ENCODE measurements at places on chromosomes 5 and 9.

DNA sequence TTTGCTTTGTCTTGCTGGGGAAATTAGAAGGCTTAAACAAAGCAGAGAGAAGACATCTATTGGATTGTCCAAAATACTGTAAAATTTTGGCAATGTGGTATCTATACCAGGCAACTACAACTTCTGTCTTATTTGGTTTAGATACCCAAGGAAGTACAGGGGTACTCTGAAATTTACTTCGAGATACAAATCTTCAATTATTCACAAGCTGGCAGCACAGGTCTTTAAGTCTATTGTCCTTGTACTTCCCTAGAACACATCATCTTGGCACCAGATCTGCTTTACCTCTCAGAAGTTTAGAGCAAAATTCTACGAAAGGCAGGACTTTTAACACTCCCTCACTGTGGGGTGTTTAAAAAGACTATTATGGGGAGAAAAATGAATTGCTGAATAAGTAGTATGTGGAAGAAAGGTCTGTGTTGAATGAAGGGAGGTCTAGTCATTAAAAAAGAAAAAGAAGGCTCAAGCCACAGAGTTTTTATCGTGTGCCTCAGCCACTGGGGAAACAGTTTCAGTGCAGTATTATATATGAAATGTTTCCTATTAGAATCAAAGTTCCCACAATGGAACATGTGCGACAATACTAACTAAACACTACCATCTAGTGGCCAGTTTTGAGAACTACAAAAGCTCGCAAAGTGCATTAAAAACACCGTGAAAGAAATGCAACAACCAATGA lies 93.7 kb downstream of the PDE4D start:
- DNase-seq: no peak

DNA sequence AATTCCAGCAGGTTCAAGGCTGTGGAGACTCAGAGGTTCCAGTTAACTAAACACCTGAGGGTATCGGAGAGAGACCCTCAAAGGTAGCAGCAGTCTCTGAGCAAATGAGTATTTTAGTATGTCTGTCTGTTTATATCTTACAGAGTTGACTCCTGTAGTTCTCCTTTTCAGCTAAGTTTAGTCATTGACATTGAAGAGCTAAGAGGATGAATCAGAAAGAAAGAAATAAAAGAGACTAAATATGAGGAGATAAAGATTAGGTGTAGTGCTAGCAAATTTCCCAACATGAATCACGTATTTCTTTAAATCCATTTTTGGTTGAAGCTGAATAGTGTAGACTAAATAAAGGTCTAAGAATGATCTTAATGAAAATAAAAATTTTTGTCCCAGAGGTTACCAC lies 474.0 kb upstream of the RGMB start:
- DNase-seq: no peak

GRCh38 chr9:131851414-131851813 lies 111.5 kb upstream of the RAPGEF1 start:
- no peak for DNase-seq

DNA sequence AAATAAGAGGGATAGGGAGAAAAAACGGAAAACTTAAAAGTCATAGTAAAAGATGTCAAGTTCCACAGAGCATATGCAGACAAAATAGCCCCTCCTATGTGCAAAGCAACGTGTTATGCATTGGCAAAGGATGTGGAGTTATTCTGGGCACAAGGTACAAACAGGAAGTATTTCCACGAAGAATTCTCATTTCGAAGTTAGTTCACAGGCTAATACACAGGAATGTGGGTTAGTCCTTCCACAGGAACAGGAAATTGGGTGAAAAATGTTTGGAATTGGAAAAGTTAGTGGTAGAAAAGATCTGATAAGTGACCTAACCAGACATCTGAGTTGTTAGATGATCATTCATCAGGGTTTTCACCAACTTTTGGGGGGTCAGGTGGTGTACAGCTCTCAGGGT lies 326.6 kb downstream of the EBF1 start:
- DNase-seq: no peak

DNA sequence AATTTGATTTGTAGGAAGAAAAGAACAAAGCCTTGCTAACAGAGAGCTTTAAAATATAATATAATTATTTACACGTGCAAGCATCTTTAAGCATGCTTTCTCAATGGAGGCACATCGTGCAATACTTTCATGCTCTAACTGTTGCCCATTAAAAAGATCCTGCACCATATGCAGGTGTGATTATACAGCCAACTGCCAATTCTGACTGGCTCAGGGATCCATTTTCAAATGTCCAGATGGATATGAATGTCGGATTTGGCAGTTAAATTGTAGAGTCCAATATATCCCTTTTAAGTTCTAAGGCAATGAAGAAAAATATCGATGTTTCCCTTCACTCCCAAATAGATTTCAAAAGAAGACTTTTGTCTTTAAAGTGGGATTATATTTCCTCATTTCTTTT lies 416.4 kb upstream of the CD180 start:
- no peak for DNase-seq

DNA sequence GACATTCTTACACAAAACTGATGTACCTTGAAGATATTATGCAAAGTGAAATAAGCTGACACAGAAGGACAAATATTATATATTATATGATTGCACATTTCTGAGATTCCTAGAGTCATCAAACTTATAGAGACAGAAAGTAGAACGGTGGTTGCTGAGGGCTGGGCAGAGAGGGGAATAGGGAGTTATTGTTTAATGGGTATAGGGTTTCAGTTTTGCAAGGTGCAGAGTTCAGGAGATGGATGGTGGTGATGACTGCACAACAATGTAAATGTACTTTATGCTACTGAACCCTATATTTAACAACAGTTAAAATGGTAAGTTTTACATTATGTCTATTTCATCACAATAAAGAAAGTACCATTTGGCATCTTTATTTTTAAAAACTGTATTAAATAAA lies 315.8 kb upstream of the POU5F2 start:
- DNase-seq: no peak

DNA sequence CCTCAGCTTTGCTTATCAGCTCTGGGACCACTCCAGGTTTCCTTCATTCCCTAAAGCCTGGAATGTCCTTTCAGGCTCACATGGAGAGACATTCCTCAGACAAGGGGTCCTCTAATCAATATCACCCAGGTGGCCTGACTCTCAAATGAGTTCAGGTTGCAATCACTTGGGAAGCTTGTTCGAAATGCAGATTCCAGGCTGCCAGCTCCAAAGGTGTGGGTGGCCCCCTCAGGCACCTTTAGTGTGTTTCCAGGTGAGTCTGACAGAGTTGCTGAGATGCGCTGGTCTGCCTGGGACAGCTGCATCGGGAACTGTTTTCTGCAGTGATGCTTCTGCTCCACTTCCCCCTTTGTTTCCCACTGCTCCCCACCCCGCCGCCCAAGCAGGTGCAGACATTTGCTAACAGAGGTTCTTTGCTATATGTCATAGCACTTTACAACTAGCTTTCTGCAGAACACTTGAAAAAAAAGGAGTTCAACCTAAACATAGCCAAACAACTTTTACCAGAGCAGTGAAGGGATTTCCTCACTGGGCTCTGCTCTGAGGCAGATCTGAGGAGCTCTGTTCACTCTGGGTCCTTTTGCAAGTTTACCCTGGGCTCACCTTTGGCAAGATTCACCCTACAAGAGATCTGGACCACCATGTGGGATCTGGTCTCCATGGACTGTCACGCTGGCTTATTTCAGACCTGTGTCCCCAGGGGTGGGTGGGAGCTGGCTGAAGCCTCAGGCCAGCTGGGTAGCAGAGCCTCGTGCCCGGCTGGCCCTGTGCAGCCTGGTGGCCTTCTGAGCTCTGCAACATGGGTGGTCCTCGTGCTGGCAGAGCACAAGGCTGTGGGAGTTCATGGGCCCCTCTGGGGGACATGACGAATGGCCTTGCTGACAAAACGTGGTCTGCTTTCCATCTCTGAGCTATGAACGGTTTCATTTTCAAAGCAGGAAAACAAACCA lies 539.6 kb downstream of the CCDC171 start:
- DNase-seq: no peak

DNA sequence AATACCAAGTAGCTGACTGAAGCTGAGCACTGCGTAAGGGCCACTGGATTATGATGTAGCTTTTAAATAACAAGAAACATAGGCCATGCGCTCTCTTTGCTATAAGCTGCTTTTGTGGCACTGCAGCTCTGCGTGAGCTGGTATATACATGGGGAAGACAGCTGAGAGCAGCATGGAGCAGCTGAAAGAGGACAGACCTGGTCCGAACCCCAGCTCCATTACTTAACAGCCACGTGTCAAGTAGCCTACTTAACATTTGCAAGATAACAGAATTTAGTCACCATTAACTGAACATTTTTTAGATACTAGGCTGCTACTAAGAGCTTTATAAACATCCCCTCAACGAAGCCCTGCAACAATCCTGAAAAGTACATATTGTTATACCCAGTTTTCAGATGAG lies 69.3 kb downstream of the PTPN3 start:
- no peak for DNase-seq
